NCI-H446 (cell line): ENCODE measurements at places on chromosomes 3 and 15.

DNA sequence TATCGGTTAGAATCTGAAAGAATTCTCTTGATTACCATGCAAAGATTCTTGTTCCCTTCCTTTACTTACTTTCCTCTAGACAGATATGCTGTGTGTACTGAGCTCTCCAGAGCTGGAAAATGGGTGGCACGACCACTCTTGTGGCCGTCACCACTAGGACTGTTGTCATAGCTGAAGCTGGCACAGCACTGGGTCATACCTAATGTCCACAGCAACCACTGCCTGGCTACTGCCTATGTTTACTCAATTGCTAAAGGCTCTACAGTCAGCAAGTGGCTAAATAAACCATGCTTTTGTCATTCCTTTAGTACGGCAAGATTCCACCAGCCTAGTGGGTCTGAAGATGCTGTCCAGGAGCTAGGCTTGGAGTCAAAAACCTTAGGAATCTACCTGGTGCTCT is 1643.0 kb downstream of the OTOL1 start:
- no peak for DNase-seq

DNA sequence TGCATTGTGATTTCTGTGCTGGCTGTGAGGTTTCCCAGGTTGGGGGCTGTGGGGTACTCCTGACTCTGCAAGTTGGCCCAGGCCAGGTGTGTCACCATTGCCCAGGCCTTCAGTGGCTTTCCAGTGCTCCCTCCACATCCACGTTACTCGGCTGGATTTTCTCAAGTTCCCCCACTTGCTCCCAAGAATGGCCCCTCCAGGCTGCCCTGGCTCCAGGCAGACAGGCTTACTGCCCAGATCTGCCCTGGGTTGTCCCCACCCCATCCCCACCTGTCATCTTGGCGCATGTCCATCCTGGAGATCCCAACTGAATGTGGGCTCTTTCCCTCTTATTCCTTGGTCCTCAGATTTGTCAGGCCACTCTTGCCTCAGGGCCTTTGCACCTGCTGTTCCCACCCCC is 3.6 kb downstream of the APBA2 start:
- peak; percentile 76 for DNase-seq

- DNase-seq: no peak
These were observed 43.5 kb upstream of the AKAP13 start for GRCh38 chr15:85336880-85337279.

DNA sequence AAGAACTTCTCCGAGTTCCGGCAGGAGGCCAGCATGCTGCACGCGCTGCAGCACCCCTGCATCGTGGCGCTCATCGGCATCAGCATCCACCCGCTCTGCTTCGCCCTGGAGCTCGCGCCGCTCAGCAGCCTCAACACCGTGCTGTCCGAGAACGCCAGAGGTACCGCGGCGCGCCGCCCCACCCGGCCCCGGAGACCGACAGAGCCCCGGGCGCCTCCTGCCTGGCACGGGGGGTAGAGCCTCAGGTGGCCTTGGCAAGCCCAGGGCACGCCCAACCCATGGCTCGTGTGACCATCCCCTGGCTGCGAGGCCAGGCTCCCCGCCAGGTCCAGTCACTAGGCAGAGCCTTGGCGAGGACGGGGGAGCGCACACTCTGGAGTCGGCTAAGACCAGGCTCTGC is 134.1 kb downstream of the LRRK1 start:
- DNase-seq: no peak

- no peak for DNase-seq
These were observed 49.9 kb downstream of the TSC22D2 start for GRCh38 chr3:150458001-150458400.

DNA sequence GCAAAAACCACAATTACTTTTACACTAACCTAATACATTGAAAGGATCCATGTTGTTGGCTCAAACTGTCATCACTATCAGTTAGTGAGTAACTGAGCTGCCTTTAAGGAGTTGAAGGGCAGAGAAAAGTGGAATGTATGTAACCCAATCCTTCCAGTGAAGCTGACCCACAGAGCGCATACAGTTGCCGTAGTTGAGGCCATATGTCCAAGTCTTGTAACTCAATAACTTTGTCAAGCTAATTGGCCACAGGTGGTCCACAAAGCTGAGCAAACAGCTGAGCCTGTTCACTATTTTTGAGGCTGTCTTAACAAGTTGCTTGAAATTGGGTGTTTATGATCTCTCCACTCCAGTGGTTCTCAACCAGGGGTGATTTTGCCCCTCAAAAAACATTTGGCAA is 169.0 kb upstream of the SLC24A5 start:
- DNase-seq: no peak

- DNase-seq: no peak
These were observed 75.2 kb downstream of the GADL1 start for GRCh38 chr3:30819067-30819798.

DNA sequence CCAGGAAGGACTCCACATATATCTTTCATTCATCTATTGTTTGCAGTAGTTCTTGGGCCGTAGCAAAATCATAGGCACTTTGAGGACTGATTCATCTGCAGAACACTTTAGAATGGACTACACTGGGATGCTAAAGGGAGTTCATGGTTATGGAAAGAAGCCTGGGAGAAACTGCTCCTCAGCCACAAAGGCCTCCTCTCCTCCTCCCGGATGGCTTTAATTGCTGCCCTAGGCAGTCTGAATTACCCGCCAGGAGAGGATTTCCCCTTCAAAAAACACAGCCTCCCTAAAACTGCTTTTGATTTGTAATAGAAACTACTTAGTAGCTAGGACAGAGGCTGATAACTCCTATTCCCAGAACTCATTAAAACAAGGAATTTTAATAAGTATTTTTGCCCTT is 4.6 kb downstream of the TMEM266 start:
- no peak for DNase-seq
